ENCODE measurements at places on chromosomes 7 and 10. TPM values are rescaled to one million over a fixed set of nuclear protein-coding genes. Genes with fewer than 3 reads are reported as not detected.

The OIT3 gene
- 0.15 TPM for total RNA-seq

- DNase-seq = no peak
Observed at GRCh38 chr7:43584195-43584586, 1.3 kb downstream of the STK17A start.

The WAPL gene
- total RNA-seq = 39.8 TPM

GRCh38 chr7:157384301-157384700 is 47.5 kb downstream of the DNAJB6 start:
- no peak for DNase-seq

The TDRD1 gene
- 0.73 TPM for total RNA-seq

- DNase-seq = no peak
Observed at GRCh38 chr7:158710651-158711102, 6.1 kb upstream of the NCAPG2 start.

The NUTM2A gene
- total RNA-seq = 0.98 TPM

DNA sequence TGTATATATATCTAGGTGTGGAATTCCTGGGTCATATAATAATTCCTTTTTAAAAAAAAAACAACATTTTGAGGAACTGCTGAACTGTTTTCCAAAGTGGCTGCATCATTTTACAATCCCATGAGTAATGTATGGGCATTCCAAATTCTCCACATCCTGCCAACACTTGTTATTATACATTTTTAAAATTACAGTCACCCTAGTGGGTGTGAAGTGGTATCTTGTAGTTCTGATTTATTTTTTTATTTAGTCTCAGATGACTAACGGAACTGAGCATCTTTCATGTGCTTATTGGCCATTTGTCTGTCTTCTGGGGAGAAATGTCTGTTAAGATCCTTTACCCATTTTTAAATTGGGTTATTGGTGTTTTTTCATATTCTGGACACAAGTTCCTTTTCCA is 12.0 kb upstream of the KLHL7 start:
- DNase-seq = no peak

GRCh38 chr10:98555021-98555619 is 108.4 kb upstream of the HPS1 start:
- no peak for DNase-seq

DNA sequence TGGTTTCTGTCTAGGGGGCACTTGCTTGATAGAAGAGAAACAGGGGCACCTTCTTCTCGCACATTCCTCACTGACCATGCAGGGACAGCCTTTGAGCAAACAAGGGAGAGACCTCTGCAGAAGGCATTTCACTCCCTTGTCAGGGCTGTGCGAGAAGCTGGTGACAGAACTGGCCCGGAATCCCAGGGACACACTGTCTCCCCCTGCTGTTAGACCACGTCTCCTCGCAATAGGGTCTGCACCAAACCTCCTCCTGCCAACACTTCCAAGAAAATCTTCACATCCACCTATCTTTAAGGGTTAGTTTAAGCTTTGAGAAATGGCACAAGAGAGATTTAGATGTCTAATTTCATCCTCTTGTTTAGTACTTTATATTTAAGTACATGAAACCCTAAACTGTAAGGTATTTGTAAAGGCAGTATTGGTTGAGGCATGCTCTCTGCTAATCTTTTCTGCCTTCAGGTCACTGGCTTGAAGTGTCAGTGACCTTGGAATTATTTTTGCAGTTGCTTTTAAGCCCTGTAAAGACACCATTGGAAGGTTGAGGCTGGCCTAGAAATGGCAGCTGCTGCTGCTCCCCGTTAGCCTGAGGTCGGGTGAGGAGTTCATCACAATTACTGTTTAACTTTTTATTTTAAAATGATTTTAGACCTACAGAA is 37.0 kb downstream of the RBM20 start:
- no peak for DNase-seq

The PGAM2 gene
- total RNA-seq = 0.73 TPM

The SH2D4B gene
- total RNA-seq = not detected

GRCh38 chr7:71911051-71911450 is 501.1 kb downstream of the CALN1 start:
- no peak for DNase-seq

DNA sequence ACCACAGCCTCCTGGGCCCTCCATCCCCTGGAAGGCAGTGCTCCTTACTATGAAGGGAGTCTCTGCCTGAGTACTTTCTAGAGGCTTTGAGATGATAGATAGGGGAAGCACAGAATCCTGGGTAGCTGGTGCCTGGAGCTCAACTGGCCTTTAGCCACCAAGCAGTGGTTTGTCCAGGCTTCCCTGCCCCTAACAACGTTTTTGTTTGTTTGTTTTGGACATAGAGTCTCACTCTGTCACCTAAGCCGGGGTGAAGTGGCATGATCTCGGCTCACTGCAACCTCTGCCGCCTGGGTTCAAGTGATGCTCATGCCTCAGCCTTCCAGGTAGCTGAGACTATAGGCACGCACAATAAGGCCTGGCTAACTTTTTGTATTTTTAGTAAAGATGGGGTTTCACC is 289.4 kb downstream of the PLXNA4 start:
- peak; percentile 60 for DNase-seq

GRCh38 chr7:55534262-55534915 is 37.9 kb downstream of the VOPP1 start:
- DNase-seq = peak; percentile 30

The CDK14 gene
- 29.8 TPM for total RNA-seq

The ACTA2 gene
- total RNA-seq = 87.9 TPM

DNA sequence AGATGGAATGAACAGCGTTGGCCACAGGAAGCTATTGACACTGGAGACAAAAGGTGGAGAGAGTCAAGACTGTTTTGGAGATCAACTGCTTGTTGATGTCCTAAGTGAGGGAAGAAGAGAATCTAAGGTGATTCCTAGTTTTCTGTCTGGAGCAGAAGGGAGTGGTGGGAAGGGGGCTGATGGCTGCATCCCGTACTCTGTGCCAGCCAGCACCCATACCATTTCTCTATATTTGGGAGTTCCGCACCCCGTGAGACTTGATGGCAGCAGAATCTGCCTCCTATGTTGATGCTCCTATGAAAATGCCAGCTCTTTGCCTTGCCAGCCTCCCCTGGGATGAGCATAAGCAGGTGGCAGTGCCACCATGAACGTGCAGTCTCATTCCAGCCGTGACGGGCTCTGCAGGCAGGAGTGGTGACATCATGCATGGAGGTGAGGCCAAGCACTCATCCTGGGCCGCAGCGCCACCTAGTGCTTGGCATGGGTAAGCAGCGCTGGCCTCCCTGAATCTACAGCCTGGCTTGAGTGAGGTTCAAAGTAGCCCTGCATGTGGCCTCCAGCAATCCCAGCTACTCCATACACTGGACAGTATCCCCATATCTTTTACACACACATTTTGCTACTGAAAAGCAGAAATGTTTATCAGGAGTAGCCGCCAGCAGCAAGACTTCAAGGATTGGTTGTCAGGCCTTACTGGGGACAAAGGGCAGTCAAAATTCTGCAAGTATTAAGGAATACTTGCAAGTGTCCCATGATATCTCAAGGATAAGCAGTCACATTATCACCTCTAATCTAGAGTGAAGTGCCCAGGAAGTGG is 43.0 kb downstream of the PODXL start:
- peak; percentile 75 for DNase-seq

DNA sequence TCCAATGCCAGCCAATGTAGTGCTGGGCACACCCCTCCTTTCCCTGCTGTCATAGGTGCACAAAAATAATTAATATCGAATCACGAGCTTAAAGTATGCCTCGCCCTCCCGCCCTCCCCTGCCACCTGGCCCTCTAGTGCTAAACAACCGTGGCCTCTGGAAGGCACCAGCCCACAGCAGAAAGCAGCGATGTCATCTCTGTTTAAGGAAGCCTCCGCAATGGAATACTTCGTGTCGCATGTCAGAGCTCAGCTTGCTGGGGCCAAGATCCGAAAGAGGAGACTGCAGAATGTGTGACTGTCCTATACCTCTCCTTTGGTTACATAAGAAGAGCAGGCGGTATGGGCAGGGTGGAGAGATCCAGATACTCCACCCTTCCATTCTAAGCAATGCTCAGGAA is 71.5 kb downstream of the RHOBTB1 start:
- DNase-seq = no peak

The AKR1C8 gene
- total RNA-seq = not detected

DNA sequence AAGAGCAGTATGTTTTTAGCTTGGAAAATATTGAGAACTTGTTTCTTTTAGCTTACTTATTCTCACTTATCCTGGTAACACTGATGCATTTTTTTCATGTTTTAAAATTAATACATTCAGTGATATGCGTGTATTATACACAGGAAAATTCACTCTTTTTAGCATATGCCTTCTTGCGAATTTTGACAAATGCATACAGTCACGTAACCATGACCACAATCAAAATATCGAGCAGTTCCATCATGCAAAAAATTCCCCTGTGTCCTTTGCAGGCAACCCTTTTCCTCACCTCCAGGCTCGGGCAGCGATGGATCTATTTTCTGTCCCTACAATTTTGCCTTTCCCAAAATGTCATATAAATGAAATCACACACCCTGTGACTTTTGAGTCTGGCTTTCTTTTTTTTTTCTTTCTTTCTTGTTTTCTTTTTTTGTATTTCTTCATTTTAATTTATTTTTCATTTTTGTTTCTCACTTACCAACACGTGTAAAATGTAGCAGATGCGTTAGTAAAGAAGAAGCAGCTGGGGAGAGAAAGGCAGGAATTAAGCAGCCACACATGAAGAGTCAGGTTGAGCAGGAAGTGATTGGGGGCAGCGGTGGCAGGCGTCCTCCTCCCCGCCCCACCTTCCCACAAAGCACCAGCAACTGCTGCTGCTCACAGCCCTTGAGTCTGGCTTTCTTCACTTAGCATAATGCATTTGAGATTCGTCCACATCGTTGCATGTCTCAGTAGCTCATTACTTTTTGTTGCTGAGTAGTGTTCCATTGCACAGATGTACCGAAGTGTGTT is 29.9 kb downstream of the ADRB1 start:
- DNase-seq = no peak

GRCh38 chr10:112775381-112775780 is 174.7 kb upstream of the TCF7L2 start:
- no peak for DNase-seq

The SPRN gene
- not detected for total RNA-seq

DNA sequence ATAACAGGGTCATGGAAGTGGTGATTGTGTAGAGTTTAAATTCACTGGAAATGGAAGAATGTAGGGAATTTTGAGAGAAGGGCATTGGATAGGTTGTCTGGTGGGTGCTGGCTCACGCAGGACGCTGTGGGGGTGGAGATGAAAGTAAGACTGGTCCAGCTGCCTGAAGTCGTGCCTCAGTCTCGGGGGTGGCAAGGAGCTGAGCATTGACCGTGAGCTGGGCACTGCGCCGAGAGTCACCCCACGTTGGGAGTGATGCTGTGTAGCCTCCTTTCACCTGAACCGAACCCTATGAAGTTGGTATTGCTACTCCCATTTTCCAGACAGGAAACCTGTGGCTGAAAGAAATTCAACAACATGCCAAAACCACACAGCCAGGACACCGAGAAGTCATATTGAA is 99.2 kb downstream of the ACTR3B start:
- DNase-seq = no peak

GRCh38 chr10:47359626-47360418 is 11.7 kb downstream of the RBP3 start:
- DNase-seq = no peak

DNA sequence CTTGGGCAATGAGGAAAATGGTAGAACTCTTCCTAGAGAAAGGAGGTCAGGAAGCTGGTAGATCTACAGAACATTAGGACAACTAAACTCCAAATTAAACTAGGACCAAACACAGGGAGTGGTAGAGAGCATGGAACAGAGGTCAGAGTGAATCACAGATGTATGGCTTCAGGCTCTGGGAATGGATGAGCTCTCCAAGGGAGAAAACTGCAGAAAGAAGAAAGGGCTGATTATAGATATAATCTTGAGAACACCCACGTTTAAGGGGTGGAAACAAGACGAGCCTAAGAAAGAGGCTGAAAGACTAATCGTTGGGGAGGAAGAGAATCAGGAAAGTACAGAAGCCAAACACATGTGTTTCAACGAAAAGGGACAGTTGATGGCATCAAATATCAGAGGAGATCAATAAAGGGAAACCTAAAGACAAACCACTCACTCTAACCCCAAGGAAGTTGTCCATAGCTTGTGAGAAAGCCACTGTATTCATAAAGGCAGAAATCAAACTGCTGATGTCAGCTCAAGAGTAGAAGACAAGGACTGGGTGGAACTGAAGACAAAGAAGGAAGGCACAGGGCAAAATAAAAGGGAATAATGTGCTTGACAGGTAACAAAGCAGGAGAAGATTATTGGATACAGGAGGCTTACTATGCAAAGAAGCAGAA is 41.4 kb downstream of the NUDCD3 start:
- DNase-seq = no peak

The HECW1 gene
- total RNA-seq = 0.66 TPM

- DNase-seq = no peak
Observed at GRCh38 chr10:118028619-118029018, 18.1 kb downstream of the RAB11FIP2 start.

DNA sequence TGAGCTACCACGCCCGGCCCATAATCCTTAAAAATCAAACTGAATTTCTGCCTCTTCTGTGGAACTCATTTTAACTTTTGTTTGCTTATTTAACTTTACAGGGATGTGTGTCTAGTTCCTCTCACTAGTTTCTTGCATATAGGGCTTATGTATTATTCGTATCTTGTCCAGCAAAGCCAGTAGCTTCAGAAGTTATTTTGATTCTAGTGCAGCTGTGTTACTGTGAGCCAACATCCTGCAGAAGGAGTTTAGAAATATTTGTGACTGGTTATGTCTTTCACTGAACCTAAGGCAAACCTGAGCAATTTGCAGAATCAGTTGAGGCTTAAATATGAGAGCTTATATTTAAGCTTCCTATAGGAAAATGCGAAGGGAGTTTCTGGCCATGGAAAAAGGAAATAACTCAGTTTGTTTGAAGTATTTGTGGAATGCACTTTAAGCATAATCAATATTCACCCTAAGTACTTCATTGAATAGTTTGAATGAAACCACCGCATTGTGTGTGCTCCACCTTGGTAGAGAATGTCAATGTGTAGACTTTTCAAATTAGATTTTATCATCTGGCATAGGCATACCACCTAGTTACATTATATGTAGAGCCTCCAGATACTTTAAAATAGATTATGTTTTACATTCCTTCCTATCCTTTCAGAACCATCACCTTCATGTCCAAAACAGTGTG is 90.8 kb downstream of the MCU start:
- DNase-seq = no peak

DNA sequence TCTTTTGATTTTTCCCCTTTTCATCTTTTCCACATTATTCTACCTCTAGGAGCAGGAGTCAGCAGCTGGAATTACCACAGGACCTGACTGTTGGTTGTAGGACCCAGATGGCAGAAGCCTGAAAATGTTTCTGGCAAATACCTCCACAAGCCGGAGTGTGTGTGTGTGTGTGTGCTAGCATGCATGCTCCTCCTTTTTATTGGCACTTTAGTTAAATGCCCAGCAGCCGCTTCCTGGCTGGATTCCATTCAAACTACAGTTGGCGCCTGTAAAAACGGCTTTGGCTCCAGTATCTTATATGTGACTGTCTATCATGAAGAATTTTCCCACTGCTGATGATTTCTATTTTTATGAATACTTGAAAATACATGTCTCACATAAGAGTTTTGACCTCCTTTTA is 319.7 kb upstream of the SP4 start:
- DNase-seq = no peak

GRCh38 chr7:79770063-79770462 is 316.6 kb upstream of the MAGI2 start:
- no peak for DNase-seq

- no peak for DNase-seq
Observed at GRCh38 chr7:151233804-151234203, 1.5 kb downstream of the CHPF2 start.

Measured in breast epithelium (tissue), 4 donors.